Stimulated activated CD8-positive, alpha-beta memory T cell treated with anti-CD3 and anti-CD28 coated beads, Interleukin-4, amount 100 ng/mL, for 1 hour (primary cell): ENCODE measurements at places on chromosomes 4 and X.
A peak's percentile ranks its signal among the peaks of the same experiment; 100 is the strongest.

DNA sequence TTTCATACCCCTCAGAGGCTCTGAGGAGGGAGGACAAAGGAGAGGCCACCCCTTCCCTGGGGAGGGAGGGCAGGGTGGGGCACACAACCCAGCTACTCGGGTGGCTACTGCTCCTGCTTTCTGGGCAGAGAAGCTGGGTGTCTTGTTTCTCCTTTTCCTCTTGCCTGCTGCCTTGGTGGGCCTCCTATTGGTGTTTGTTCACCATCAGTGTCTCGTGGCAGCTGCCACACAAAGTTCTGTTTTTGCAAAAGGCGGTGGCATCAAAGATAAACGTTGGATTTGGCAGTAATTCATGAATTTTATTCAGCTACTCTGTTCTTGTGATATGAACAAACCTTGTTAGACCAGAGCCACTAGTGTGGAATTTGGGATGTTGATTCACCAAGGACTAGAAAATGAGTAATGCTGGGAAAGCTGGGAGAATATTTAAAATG lies 153.0 kb upstream of the SCML1 start:
- DNase-seq: no peak

- no peak for DNase-seq
Measured at GRCh38 chr4:152045449-152045806, 284.6 kb upstream of the GATB start.

GRCh38 chrX:13180807-13181206 lies 136.4 kb upstream of the FAM9C start:
- DNase-seq: no peak

DNA sequence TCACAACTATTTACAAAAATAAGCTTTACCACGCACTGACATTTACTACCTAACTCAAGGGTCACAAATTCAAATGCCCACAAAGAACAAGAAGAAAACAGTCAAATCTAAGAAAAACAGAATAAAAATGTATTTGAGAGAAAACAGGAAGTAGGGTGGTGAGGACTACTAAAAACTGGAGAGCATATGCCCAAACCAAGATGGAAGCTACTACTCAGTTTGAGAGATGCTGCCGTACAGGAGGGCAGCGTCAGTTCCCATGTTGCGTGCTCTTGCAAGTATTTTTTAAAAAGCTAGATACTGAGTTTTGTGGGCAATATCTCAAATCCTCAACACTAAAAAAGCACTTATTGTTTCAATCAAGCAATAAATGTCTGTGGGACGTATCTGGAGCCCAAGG lies 16.2 kb downstream of the HNRNPD start:
- no peak for DNase-seq

DNA sequence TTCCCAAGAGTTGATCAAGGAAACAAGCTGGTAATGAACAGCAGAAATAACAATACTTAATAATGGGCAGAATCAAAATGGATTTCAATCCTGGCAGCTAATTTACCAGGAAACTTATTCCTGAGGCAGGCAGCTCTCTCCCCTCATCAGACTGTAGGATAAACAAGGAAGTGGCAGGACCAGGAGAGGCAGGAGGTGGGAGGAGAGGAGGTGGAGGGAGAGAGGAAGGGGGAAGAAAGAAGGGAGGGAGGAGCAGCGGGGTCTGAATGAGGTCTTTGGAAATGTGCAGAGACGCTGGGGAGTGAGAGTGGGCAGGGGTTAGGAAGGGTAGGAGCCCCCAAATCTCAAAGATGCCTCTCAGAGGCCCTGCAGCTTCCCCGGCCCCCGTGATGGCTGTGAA lies 231.5 kb downstream of the BCOR start:
- DNase-seq: no peak

- no peak for DNase-seq
Measured at GRCh38 chr4:87130985-87131703, 89.3 kb downstream of the KLHL8 start.

- no peak for DNase-seq
Measured at GRCh38 chrX:12297353-12297752, 159.1 kb downstream of the FRMPD4 start.

- no peak for DNase-seq
Measured at GRCh38 chr4:53315300-53315699, 50.6 kb downstream of the SCFD2 start.

DNA sequence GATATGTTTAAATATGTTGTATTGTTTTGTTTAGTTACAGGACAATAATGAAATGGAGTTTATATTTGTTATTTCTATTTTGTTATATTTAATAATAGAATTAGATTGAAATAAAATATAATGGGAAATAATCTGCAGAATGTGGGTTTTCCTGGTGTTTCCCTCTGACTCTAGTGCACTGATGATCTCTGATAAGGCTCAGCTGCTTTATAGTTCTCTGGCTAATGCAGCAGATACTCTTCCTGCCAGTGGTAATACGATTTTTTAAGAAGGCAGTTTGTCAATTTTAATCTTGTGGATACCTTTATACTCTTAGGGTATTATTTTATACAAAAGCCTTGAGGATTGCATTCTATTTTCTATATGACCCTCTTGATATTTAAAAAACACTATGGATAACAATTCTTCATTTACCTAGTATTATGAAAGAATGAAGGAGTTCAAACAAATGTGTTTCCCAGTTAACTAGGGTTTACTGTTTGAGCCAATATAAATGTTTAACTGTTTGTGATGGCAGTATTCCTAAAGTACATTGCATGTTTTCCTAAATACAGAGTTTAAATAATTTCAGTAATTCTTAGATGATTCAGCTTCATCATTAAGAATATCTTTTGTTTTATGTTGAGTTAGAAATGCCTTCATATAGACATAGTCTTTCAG lies 26.9 kb downstream of the NUDT6 start:
- DNase-seq: no peak

DNA sequence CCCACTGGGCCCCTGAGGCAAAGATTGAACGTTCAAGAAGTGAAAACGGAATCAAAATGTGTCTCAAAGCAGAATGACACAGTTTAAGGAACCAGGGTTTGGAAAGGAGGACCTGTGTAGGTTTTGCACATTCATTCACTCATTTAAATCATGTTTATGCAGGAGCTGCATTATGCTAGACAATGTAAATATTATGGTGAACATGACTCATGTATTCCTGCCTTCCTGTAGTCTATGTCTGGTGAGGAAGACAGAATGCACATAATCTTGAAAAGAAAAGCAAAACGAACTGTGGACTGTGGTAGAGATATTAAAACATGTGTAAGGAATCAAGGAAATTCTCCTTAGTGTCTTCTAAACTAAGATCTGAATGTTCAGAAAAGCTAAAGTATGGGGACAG lies 311.8 kb upstream of the SMIM31 start:
- no peak for DNase-seq

DNA sequence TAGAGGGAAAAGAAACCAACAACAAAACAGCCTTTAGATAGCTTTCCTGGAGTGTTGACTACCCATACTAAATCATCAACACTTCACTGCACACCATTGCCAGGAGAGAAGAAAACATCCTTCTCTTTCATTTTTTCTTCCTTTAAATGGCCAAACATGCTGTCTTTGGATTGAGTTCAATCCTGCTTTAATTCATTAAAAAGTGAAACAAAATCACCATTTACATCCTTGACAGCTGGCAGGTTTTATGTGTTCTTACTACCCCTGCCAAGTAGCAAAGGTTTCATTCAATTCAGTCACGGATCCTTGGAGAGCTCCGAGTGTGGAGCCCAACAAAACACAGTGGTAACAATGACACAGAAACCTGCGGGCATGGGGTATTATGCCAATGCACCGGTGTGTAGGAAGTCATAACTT lies 568.3 kb downstream of the ANKRD50 start:
- DNase-seq: no peak

DNA sequence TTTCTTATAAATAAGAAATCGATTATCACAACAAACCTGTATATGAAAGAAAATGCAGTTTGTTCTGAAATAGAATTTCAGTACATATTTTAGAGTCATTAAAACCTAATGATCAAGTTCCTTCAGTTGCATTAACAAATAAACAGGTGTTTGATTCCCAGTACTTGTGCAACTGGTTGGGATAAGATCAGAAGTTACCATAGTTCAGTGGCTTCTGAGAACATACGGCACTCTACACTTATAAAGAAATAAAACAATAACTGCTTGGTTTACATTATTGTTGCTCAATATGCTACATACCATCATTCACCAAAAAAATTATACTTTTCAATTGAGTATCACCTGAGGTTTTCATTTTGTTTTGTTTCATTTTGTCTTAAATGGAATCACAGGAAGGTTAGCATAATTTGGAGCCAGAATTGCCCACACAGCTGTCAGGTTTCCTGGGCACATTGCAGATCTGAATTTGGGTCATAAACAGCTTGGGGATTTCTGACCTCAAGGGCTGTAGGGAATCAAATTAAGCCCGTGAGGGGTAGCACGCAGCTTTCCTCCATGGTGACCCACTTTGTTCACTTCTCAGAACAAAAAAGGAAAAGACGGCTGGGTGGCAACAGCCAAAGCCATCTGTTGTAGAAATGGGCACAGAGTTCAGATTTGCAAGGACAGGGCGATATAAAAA lies 14.9 kb upstream of the CCNG2 start:
- no peak for DNase-seq

DNA sequence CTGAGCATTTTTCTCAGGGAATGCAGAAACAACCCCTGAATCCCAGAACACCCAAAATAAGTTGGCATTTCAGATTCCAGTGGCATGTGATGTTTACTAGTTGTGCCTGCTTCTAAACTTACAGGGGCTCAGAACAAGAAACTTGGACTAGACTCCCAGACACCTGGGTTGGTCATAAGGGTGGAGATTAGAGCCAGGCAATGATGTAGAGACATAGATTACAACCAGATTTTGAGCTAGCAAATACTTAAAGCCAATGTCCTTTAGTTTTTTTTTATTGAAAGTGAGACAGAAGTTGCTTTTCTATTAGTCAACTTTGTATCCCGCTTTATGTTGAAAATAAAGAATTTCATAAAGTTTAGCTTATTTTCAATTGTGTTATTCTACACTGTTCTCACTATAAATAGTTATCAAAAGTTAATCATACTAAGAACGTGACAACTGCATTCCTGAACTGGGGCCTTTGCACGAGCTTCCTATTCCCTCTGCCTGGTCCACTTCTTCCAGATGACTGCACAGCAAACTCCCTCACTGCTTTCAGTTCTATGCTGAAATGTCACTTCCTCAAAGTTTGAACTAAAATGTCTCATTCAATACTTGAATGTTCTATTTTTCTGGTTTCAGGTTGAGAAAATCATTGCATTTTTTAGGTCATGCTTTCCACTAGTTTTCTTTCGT lies 224.7 kb upstream of the PPP1R2C start:
- DNase-seq: no peak

GRCh38 chrX:2609431-2610238 lies 81.5 kb upstream of the CD99 start:
- no peak for DNase-seq

GRCh38 chr4:140150886-140151698 lies 2.9 kb downstream of the MAML3 start:
- no peak for DNase-seq

GRCh38 chr4:78566834-78567499 lies 15.4 kb downstream of the ANXA3 start:
- DNase-seq: no peak

GRCh38 chr4:7872264-7872771 lies 67.3 kb downstream of the AFAP1 start:
- no peak for DNase-seq

- no peak for DNase-seq
Measured at GRCh38 chr4:182023469-182023868, 219.7 kb upstream of the TENM3 start.

DNA sequence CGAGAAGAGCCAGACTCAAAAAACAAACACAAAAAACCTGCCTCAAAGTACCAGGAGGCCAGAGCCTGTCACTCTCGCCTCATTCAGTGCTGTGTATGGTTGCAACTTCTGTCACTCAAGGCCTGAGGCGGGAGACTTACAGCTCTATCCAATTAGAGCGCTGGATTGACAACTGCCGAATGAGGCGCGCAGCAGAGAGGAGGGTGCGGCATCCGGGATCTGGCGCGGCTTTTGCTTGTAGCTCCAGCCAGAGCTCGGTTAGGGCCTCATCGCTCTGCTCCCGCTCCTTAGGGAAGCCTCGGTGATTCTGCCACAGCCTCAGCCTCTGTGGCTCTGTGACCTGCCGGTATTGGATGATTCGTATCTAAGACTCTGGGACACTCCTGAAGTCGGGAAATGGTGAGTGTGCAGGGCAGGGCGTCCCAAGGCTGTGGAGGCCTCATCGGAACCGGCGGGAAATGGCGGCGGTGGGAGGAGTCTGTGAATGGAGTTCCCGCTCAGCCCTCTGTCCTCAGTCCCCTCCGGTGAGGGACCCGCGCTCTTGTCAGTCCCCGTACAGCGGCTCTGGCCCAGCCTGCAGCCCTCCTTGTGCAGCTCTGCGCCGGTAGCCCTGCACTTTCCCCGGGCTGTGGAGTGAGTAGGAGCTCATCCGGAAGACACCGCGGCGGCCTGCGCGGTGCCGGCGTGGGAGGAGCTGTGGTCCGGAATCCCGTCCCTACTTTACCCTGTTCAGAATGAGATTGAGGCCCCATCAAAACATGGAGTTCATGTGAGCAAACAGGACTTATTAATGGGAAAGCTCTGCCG lies at the start of gene ZNF718:
TSS of gene ZNF718 (plus strand) at position 227 of the 807 bp plus-strand sequence. CDS start at position 397, 170 bp downstream.
- peak; percentile 72 for DNase-seq

- DNase-seq: no peak
Measured at GRCh38 chr4:24813732-24814131, 18.4 kb downstream of the SOD3 start.

- no peak for DNase-seq
Measured at GRCh38 chr4:73247100-73247499, 11.5 kb downstream of the ANKRD17 start.

DNA sequence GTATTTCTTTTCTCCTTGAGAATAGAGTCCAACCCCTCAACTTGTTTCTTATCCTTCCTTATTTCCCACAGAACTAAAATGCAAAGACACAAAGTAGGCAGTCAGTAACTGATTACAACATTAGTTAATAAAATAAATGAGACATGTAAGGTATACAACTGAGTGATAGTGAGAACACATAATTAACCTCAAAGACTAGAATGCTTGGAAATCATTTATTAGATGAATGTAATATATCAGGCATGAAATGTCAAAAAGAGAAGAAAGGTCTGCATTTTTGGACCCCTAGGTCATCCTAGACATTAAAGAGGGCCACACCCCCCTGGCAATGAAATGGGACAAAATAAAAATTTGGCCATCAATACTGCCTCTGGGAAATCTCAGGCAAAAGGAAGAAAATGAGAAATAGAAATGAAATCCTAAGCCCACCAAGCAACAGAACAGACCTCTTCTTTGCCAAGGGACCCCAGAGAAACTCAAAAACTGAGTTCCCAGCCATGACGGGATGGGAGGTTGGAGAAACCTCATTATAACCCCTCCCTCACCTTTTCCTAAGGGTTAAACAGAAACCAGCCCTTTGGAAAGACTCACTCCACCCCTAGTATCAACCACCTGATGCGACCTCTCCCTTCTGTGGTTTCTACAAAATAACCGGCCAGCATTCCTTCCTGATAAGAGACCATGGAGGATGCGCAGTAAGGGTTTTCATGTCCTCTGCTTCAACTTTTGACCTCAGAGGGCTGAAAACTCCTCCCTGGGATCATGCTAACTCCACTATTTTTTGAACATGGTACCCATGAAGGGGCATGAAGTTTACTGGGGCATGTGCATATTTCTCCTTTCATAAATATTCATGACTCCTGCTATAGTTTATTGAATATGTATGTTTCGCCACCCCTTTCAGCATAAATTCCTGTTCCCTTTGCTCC lies 90.0 kb upstream of the EXOC1L start:
- no peak for DNase-seq

- DNase-seq: no peak
Measured at GRCh38 chr4:102869569-102870197, 891 bp downstream of the CISD2 start.

- no peak for DNase-seq
Measured at GRCh38 chrX:136255541-136255940, 4.3 kb upstream of the MAP7D3 start.

GRCh38 chr4:173211838-173212237 lies 43.2 kb downstream of the GALNT7 start:
- no peak for DNase-seq
